Stimulated activated naive CD8-positive, alpha-beta T cell treated with anti-CD3 and anti-CD28 coated beads, Interleukin-15, Interleukin-2, amounts not matched to agents 100 U/mL and 50 U/mL, for 24 hours (primary cell): ENCODE measurements at places on chromosomes 2 and 18.

DNA sequence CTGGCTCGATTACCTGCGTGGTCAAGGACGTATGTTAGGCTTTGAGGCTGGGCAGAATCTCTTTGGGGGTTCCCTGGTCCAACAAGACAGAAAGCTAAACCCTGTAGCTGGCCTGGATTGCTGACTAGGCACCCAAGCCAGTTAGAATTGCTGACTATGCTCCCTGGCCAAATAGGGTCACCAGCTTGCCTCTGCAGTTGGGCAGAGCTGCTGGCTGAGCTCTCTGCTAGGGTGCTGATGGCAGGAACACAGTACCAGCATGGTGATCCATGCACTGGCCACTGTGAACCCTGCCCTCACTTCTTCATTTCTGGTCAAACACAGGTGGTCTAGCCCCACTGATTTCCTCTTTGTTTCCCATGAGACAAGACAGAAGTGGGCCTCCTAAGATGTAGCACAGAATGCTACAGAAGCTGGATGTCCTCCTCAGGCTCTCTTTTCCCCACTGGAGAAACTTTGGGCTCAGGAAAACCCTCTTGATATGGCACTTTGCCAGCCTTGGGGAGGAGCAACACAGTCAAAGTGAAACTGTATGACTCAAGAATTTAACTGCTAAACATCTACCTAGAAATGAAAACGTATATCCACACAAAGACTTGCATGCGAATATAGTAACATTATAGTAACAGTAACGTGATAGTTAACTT lies 20.8 kb downstream of the SP140L start:
- peak; percentile 51 for DNase-seq

- DNase-seq: peak; percentile 15
Measured at GRCh38 chr2:190119257-190119656, 56.7 kb upstream of the MSTN start.

GRCh38 chr2:51597086-51597485 lies 565.2 kb upstream of the NRXN1 start:
- no peak for DNase-seq

DNA sequence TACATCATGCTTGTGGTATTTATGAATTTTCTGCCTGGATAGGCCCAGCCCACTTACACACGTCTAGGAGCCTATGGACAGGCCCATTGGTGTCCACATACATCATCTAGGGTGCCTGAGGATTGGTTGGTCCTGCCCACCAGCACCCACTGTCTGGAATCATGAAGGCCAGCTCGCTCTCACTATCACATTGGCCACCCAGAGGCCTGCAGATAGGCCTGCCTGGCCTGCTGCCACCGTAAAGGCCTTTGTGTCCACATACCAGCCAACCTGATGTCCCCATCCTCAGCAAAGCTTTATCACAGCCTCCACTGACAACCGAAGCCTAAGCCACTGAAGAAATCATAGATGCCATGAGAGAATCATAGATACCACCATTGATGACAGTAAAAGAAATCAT lies 40.2 kb downstream of the METTL21A start:
- no peak for DNase-seq

DNA sequence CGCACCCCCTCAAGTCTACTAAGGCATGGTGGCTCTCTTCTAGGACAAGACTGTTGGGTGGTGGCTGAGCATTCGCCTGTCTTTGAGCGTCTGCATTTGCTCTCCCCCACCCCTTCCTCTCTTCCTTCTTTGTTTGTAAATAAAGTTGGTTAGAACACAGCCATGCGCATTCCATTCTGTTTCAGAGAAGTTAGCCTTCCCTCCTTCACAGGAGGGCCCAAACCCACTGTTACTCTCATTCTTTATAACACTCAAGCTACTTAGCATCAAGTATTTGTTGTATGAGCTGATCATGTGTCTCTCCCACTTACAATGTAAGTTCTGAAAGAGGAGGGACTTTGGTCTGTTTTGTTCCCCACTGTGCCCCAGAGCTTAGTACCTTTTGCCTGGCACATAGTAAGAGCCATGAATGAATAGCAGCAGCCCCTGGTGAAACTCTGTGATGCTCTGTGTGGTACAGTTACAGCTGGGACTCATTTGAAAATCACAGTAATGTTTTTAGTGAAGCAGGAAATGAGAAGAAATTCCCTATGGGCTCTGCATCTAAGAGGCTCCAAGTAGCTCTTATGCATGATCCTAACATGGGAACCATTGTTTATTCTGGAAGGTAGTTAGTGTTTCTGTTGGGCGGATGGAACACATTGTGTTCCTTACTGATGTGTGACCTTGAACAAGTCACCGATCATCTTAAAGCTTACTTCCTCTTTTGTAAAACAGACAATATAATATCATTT lies 7.7 kb downstream of the MGAT5 start:
- no peak for DNase-seq

GRCh38 chr2:210428393-210429179 lies 48.0 kb downstream of the LANCL1 start:
- no peak for DNase-seq

- DNase-seq: no peak
Measured at GRCh38 chr2:107025869-107026380, 140.0 kb upstream of the ST6GAL2 start.

DNA sequence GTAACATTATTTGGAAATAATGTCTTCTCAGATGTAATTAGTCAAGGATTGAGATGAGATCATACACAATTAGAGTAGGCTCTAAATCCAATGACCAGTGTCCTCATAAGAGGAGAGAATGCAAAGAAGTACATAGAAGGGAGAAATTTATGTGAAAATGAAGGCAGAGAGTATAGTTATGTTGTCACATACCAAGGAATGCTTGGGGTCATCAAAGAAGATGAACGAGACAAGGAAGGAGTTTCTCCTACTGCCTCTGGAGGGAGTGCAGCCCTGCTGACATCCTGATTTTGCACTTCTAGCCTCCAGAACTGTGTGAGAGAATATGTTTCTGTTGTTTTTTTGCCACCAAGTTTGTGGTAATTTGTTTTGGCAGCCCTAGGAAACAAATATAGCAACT lies 100.1 kb downstream of the GALNT13 start:
- DNase-seq: no peak

DNA sequence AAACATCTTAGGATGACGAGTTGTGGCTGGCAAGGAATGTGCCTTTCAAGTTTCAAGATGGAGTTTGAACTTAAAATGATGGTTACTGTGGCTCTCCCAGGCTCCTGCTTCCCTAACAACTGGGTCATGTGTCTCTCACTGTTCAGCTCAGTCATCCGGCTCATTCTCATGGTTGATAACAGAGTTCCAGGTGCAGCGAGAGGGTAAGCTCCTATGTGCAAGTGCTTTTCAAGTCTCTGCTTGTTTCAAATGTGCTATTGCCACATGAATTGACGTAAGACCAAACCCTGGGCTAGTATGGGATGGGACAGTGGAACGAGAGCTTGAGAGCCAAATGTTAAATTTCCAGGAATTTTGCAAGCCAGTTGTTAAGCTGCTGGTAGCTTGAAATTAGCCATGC lies 19.5 kb upstream of the PUM2 start:
- no peak for DNase-seq

- no peak for DNase-seq
Measured at GRCh38 chr2:101736861-101737291, 39.4 kb downstream of the MAP4K4 start.

- no peak for DNase-seq
Measured at GRCh38 chr2:147567136-147567535, 277.7 kb upstream of the ACVR2A start.

- DNase-seq: no peak
Measured at GRCh38 chr2:31534636-31535035, 46.1 kb downstream of the SRD5A2 start.

DNA sequence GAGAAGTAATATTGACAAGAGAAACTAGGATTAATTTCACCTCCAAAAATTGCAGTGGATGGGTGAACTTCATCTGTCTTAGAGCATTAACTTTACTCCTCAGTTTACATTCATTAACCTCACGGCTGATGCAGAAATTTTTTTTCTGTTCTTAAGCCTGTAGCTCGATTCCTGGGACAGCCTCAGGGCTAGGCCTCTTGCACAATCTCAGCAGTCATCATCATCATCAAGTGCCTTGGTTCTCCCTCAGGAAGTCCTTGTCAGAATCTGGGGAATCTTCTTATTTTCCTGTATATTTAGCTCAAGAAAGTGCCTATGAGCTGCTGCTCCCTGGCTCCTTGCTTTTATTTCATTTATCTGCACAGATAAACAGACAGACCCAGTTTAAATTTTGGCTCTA lies 1272.2 kb upstream of the LRRTM1 start:
- DNase-seq: no peak

DNA sequence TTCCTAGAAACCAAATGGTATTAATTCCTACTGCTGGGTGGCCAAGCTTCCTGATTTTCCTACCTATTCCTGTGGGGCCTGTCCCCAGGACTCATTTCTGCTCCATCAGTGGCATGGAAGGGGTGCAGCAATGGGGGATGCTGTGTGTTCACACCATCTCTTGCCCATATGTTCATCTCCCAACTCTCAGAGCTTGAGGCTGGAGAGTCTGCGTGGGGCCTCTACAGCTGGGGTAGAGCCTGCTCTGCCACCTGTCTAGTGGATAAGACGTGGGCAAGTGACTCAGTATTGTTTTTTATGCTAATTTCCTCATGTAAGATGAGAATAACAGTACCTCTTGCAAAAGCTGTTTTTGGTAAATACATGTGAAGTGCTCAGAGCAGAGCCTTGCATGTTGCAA lies 149.8 kb downstream of the ACTR3 start:
- DNase-seq: no peak

DNA sequence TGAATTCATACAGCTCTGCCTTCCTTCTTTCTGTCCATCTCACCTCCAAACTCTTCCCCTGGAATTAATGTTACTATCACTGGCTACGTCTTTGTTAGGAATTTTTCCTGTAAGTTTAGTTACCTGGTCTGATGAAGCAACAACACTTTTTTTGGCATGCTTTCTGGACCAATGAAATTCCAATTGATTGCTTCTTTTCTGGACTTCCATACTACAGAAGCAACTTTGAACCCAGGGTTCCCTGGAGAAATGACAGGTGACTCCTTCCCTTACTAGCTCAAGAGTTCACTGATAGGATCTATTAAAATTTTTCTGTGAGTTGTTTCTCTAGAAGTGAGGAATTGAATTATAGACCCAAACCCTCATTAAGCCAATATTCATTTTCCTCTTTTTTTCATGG lies 41.4 kb upstream of the STPG4 start:
- DNase-seq: no peak

- no peak for DNase-seq
Measured at GRCh38 chr2:68396093-68396492, 31.0 kb downstream of the PLEK start.

DNA sequence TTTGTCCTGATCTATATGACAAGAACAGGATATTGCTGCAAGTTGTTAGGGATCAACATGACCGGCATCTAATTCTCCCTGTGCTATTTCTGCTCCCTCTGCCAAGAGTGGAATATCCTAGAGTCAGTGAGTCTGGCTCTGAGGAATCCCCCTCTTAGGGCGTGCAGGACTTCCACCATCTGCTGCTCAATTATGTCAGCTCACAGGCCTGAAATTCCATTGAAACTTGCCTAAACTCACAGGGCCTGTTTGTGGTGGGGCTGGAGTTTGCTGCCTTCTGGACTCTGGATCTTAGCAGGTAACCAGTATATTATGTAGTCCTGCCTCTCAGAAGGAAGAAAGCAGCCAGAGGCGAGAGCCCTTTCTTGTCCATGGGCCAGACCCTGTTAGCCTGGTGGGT lies 323.0 kb downstream of the TSN start:
- DNase-seq: no peak

DNA sequence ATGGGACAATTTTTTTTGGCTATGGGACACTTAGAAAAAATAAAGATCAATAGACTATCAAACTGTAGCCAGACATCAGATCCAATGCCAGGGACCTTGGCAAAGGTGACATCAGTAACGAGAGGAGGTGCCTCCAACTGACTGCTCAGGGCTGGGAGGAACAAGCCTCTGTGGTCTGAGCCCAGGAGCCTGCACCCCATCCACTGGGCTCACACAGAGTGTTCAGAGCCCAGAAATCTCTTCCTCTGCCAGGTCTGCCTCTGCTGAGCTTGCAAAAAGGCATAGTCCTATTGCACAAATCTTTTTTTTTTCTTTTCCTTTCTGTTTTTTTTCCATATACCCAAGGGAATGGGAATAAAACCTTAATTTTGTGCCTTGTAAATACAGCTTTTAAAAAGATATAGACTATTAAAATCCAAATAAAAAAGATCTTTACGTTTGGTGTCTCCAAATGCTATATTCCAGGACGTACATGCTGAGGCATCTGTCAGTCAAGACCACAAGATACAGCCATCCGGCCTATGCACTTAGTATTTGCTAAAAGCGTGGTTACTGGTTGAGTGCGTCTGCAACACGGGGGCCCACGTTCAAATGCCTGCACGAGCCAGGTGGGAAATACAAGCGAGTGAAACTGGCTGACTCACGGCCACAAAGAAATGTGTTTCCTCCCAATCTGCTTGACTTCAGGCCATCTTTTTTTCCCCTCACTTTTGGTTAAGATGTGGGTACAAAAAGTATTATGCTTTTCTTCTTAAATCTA lies 7.8 kb upstream of the ARHGAP25 start:
- peak; percentile 80 for DNase-seq

DNA sequence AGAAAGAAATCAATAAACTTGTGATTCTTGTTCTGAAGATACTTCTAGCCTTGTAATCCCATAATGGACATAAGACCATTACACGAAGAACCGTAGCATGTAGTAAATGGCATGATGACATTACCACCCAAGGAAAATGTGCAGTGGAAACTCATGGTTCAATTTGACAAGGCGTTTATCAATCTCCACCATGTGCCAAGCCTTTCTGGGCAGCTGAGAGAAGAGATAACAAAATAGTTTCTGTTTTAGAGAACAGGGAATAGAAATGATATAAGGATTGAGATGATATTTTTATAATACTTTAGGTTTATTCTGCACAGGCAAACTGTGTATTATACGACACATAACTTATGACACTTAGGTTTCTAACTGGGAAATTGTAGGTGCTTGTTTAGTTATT lies 19.2 kb downstream of the ABI2 start:
- no peak for DNase-seq

- no peak for DNase-seq
Measured at GRCh38 chr2:96823198-96823597, 7.1 kb downstream of the CNNM3 start.

DNA sequence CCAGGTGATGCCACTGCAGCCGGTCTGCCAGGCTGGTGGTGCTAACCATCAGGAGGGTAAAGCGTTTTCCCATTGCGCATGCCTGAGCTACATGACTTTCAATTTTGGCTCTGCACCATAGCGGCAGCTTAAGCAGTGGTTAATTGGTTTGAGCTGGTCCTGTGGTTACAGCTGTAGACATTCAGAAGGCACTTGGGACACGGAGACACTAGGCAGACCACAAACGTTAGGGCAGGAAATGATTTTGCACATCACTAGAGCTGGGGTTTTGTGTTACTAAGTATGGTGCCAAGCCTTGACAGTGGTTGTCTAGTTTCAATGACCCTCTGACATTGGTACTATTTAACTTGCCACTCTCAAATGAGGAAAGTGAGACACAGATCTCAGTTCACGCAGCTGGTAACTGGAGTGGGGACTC lies 28.9 kb upstream of the CNOT11 start:
- DNase-seq: peak; percentile 41

GRCh38 chr18:2908946-2909335 lies 62.1 kb downstream of the EMILIN2 start:
- no peak for DNase-seq

- DNase-seq: no peak
Measured at GRCh38 chr18:4270016-4270415, 185.1 kb downstream of the DLGAP1 start.

- no peak for DNase-seq
Measured at GRCh38 chr2:696463-696862, 19.3 kb upstream of the TMEM18 start.

GRCh38 chr2:14513903-14514302 lies 118.6 kb upstream of the LRATD1 start:
- no peak for DNase-seq
